ENCODE measurements at places on chromosomes 13 and 19.

GRCh38 chr19:21321996-21322395, 7.2 kb downstream of the ZNF708 start:
- no peak for DNase-seq

DNA sequence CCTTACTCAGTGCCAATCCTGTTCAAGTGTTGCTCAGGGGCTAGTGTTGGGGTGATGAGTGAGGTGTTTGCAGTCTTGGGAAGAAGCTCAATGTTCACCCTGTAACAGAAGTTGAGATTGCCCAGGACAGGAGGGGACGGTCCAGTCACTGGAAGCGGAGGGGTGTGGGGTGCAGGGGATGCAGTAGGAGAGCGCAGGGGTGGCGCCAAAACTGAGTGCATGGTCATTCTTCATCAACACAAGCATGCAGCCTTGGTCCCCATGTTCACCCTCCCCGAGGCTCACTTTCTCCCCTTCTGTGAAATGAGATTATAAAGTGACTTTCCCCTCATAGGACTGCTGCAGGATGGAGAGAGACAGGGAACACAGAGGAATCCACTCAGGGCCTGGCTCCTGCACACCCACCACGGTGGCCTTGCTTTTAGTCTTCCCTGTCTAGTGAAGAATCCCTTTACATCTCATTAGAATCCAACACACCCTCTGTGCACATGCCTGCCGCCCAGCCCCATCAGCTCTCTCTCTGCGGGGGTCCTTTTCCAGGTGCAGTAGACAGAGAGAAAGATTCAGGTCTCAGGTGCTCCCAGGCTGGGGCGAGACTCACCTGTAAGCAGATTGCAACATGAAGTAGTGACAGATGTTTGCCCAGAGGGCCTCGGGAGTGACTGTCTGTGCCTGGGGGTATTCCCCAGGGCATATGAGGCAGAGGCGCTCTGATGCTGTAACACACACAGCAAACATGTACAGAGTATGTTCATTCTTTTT, 93.2 kb downstream of the TSHZ3 start:
- no peak for DNase-seq

DNA sequence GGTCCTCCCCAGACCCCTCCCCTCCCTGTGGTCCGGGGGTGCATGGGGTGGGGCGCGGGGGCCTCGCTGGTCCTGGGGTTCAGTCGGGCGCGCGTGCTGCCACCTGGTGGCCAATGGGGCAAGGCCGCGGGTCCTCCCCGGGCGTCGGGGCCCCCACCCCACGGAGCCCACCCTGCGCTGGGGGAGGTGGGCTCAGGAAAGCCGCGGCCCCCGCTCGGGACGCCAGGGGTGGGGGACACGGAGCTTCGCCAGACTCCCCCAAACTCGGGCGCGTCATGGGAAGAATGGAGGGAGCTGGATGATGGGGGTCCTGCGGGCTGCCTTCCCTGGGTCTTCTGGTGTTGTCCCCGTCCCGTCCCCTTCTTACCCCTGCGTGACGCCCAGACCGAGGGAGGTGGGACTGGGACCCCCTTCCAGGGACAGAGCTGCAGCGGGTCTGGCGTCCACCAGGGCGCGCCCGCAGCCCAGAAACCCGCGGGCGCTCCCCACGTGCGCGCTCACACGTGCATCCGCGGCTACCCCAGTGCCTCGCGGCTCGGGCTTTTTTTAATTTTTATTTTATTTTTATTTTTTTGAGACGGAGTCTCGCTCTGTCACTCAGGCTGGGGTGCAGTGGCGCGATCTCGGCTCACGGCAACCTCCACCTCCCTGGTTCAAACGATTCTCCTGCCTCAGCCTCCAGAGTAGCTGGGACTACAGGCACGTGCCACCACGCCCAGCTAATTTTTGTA, 19.8 kb upstream of the TCF3 start:
- no peak for DNase-seq

DNA sequence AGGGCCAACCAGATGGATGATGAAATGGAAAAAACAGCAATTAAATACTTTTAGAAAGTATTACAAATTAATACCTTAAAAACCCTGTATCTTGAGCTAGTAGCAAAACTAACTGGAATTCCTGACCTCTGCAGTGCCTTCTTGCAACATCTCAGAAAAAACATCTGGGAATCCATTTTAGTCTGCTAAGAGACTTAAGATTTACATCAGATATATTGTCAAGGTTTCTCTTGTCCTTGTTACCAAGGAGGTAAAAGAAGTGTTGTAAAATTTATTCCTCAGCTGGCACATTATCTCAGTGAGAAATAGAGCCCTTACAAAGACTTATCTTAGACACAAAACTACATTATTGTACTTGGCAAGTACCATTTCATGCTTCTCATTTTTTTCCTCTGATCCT, 18.5 kb downstream of the KCNRG start:
- no peak for DNase-seq

- no peak for DNase-seq
Measured at GRCh38 chr19:30712431-30713337, 340.5 kb downstream of the ZNF536 start.

DNA sequence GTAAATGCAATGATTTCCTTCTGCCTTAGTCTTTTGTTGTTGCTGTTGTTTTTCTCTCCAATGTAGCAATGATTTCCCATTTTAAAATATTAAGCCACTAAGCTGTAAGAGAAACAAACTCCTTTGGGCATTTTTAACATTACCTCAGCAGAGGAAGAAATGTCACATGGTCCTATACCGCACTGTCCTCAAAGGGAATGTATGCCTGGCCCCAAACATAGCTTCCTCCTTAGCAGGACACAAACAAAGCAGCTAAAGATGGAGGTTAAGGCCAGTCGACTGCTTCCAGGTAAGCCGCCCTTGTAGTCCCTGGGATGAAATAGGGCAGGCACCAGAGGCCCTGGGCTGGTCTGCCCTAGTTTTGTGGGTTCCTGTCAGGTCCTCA, 249.0 kb downstream of the TSHZ3 start:
- DNase-seq, result no peak

Measured in DMS153 (cell line).